AG09309 (cell line): ENCODE measurements at places on chromosomes 1 and 21.

GRCh38 chr1:153192697-153193096 lies 10.5 kb upstream of the LELP1 start:
- DNase-seq = no peak

- DNase-seq = no peak
Observed at GRCh38 chr1:22234476-22235030, 91.7 kb upstream of the WNT4 start.

- no peak for DNase-seq
Observed at GRCh38 chr1:244559561-244559960, 93.4 kb upstream of the DESI2 start.

DNA sequence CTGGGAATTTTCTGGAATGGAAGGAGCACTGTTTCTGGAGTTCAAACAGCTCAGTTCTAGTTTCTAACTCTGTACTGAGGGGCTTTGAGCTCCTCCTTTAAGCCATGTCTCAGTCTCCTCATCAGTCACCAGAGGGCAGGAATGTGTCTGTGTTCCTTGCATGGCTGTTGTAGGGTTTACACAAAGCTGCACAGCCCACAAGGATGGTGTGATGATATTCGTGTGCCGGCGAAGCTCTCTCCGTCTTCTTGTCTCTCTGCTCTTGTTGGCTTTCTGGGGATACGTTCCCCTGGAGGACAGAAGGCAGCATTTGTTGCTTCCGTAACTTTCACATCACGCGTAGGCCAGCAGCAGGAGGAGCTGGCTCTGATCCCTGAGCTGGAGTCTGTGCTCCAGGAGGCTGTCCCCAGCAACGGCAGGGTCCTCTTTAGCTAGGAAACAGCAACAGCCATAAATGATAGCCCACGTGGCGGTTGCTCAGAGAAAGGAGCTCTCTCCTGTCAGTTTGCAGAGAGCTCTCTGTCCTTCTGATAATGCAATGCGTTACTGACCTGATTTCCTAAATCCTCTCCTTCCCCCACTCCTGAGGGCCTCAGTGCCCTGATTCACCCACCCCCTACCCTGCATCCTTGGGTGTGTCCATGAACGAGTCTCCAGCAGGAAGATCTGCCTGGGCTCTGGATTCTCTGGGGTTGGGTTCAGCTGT lies 189.2 kb upstream of the VAMP3 start:
- DNase-seq = no peak

DNA sequence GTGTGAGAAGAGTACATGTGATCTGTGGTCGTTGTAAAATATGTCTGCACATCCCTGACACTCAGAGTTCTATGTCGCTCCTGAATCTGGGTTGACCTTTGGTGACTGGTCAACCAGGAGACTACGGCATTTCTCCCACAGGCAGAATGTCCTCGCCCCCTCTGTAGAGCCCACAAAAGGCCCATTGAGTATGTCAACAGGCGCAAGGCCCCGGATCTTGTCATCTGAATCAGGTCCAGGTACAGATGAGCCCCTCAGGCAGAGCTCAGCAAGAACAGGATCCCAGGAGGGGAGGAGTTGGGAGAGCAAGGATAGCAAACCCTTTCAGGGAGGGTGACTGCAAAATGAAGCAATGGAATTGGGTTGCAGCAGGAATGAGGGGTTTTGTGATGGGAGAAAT lies 126.5 kb downstream of the MATN1 start:
- DNase-seq = no peak

DNA sequence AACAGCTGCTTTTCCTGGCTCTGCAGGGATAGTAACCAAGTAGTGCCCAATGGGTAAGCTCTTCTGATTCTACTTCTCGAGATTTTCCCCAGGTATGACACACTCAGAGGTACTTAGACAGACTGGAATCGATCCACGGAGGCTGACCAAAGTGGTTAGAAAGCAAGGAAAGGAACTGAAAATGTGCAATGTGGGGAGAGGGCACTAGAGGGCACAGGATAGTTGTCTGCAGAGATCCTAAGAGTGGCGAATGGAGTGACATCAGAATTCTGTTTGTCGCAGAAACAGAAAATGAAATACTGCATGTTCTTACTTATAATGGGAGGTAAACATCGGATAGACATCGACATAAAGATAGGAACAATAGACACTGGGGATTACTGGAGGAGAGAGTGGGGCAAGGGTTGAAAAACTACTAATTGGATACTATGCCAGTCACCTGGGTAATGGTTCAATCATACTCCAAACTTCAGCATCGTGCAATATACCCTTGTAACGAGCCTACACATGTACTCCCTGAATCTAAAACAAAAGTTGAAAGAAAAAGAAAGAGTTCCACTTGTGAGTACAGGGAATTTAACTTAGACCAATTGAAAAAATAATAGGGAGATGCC lies 23.3 kb downstream of the CYP2J2 start:
- no peak for DNase-seq

DNA sequence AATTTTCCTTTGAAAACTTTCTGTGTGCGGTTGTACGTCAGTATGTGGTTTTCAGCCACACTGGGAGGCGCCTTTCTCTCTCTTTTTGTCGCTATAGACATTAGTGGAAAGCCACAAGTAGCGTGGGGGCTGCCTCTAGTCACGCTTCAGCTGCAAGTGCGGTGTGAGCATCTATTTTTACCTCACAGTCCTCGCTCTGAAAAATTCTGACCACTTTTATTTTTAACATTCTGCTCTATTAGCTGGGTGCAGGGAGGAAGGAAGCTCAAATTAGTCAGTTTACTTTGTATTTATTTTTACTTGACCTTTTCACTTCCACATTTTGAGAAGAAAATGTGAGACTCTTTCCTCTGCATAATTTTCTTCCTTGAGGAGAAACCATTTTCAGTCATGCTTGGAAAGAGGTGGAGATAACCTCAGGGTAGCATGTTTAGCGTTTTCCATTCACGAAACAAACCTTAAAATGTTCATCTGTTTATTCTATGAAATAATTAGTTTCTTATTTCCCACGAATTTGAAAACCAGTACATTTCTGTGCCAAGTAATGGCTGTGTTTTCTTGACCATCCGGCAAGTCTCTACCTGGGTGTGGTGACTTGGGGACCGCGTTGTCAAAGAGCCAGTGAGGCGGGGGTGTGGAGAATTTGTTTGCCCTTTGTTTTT lies 35.6 kb downstream of the ADARB1 start:
- no peak for DNase-seq

GRCh38 chr1:245213066-245213831 lies 58.5 kb downstream of the KIF26B start:
- no peak for DNase-seq
